Stimulated activated CD8-positive, alpha-beta memory T cell treated with anti-CD3 and anti-CD28 coated beads, Interleukin-7, amount 100 ng/mL, for 1 hour (primary cell): ENCODE measurements at places on chromosomes 12 and 14.

DNA sequence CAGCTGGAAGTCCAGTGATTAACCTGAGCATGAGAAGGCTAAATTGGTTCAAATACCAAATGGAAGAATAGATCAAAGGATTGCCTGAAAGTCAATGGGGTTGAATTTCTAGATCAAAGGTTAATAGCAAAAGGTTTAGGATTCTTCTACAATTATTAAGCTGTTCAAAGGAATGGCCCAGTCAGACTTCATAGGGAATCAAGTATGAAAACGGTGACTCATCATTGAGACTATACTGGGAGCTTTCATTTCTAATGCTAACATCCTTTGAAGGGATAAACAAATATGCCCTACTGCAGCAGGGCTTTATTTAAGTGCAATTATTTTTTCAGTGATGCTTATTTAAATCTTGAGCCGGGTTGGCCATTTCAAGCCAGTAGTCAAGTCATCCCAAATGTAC, 152.8 kb downstream of the RIMBP2 start:
- DNase-seq, result no peak

DNA sequence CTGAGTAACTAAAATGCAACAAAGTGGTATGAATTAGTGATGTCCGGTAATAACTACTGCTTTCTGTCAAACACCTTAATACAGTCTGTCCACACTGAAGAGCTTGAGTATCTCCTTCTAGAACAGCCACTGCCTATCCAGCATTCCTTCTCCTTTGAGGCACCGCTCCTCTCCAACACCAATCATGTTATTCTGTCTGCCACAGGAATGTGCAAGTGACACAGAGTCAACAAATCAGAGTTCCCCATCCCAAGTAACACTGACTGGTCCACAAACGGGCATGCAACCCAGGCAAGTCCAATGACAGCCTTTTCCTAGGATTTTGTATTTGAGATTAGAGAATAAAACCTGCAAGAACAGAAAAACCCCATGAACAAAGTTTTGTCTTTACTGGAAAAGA, 3.8 kb downstream of the GXYLT1 start:
- DNase-seq, result no peak

DNA sequence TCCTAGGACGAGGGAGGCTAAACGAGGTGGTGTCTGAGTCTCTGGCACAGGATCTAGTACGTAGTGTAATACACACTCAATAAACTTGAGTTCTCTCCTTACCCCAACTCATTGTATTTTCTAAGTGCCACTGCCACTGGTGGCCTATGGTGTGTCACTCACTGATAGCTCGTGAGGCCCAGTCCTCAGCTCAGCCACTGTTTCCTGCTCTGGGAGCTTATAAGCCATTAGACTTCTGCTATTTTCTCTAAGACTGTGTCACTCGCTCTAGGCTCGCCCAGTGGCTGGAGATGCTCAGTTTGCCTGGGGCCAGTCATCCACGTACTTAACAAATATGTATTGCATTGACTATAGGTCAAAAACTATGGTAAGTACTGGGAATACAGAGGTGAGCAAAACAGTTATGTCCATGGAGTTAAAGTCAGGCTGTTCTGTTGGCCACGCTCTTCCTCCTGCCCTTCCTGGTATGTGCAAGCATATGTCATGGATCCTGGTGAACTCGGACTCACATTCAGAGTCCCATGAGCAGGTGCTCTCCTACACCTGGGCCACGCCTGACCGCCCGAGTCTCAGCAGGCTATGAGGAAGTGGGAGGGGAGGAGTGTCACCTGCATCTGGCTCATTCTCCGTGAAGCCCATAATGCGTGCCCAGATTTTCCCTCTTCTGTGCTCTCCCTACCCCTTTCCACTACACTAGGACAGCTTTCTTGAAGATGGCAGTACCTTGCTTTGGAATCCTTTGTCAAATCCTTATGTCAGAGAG, 41.6 kb downstream of the DEGS2 start:
- DNase-seq, result no peak

GRCh38 chr12:2099595-2099994, 46.8 kb downstream of the CACNA1C start:
- no peak for DNase-seq

GRCh38 chr14:96635850-96636249, 133.7 kb downstream of the PAPOLA start:
- no peak for DNase-seq

- DNase-seq, result no peak
Measured at GRCh38 chr14:76908834-76909233, 82.6 kb downstream of the LRRC74A start.

- DNase-seq, result no peak
Measured at GRCh38 chr12:110860833-110861296, 14.1 kb downstream of the CCDC63 start.

DNA sequence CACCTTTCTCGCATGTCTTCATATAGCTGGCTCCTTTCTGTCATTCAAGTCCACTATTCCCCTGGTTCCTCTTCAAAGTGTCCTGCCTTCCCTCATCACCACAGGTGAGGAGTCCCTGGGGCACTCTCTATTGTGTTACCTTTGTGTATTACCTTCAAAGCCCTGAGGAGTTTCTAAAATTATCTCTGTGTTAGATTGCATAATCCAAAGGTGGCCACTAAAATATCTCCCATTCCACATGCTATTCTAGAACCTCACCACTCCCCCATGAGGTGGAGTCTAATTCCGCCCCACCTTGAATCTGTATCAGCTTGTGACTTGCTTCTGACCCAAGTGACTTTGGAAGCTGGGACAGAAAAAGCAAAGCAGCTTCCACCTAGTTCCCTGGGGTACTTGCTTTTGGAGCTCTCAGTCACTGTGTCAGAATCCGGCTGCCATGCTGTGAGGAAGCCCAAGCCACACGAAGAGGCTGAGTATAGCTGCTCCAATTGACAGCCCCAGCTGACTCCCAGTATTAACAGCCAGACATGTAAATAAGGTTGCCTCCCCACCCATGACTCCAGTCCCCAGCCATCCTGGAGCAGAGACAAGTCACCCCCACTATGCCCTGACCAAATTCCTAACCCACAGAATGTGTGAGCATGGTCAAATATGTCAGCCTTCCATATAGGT, 6.8 kb downstream of the HRK start:
- no peak for DNase-seq

DNA sequence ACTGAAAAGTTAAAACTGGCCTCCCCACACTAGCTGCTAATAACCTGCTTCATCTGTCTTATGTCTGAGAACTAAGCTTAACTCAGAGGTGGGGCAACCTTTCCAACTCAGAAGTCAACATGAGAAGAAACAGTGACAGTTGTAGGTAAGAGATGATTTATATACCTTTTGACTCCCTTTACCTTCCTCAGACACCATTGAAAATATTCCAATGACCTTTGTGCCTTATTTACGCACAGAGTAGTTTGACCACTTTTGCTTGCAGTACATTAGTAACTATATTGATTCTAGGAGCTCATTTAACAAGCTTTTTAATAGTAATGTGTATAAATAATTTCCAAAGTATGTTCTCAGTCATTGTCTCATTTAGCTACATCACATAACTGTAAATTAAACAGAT, 77.6 kb downstream of the ALX1 start:
- DNase-seq, result no peak

- no peak for DNase-seq
Measured at GRCh38 chr12:52044292-52044983, 6.8 kb upstream of the NR4A1 start.

- DNase-seq, result no peak
Measured at GRCh38 chr14:79758985-79759384, 452.3 kb downstream of the DIO2 start.

- DNase-seq, result no peak
Measured at GRCh38 chr12:55847033-55847432, 4.3 kb upstream of the MMP19 start.

GRCh38 chr12:7369274-7369729, 65.4 kb downstream of the ACSM4 start:
- no peak for DNase-seq

DNA sequence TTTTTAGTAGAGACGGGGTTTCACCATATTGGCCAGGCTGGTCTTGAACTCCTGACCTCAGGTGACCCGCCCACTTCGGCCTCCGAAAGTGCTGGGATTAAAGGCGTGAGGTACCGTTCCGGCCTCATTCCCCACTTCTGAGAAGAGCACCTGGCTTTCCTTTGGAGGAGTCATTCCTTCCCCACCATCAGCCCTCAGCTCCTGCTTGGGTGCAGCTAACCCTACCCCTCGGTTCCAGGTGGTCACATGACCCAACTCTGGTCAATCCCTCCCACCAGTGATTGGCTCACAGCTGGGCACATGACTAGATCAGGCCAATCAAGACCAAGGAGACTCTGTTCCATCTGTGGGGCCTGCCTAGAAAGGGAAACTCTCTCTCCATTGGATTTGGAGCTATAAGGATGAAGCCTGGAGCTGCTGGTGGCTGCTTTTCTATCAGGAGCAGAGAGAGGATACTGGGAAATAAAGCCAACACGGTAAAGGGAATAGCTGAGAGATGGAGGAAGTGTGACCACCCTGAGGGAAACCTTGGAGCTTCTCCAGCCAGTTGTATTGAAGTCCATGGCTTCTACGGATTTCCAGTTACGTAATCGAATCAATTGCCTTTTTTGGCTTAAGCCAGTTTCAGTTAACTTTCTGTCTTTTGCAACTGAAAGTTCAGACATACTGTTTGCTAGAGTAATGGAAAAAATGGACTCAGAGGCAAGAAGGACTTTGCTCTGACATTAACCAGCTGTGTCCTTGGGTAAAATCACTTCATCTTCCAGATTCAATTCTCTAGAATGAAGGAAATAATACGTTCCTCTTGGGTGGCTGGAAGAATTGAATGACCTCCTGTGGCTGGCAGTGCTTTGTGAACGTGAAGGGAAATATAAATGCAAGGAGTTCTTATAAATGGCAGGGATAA, 19.7 kb upstream of the IFT81 start:
- DNase-seq, result no peak

GRCh38 chr14:83129496-83129895, 1595.8 kb upstream of the SEL1L start:
- no peak for DNase-seq

- DNase-seq, result no peak
Measured at GRCh38 chr14:38727731-38728130, 375.3 kb downstream of the SEC23A start.

GRCh38 chr14:101109347-101109638, 205.8 kb upstream of the RTL1 start:
- no peak for DNase-seq

DNA sequence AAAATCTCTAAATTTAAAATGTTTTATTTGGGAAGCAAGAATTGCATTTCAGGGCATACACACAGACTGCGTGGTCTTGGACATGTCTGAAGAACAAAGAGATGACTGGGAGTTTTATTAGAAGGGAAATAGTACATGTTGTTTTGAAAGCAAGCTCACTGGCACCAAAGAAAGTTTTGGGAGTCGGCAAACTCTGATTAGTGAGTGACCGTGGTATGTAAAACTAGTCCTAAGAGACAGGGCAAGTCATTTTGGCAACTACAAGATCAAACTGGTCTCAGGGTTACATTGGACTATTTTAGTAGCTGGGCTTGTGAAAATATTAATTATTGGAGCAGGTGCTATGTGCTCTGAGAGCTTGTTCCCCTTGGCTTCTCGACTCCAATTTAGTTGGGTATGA, 14.9 kb downstream of the TMEM116 start:
- no peak for DNase-seq

GRCh38 chr12:122749569-122750332, 2.9 kb upstream of the DENR start:
- no peak for DNase-seq

- no peak for DNase-seq
Measured at GRCh38 chr12:64318605-64319004, 72.0 kb downstream of the C12orf56 start.

DNA sequence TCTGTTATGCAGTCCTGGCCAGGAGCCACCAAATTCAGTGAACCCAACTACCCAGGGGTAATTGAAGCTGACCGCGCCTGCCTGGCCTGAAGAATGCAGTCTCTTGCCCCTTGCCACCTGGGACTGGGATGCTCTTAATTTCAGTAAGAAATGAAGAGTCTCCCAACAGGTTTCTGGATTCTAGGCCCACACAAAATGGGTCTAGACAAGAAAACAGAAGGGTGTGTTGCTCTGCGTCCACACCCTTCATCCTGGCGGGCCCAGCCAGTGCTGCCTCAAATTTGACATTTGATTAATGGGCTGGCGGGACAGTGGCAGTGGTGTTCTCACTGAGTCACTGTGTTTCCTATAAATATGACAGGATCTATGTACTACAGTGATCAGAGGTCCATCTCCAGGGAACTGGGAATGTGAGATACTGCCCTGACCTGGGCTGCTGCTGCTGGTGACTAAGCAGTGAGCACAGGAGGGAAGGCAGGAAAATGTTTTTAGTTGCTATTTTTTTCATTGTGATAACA, 6.5 kb downstream of the TMEM253 start:
- DNase-seq, result no peak

DNA sequence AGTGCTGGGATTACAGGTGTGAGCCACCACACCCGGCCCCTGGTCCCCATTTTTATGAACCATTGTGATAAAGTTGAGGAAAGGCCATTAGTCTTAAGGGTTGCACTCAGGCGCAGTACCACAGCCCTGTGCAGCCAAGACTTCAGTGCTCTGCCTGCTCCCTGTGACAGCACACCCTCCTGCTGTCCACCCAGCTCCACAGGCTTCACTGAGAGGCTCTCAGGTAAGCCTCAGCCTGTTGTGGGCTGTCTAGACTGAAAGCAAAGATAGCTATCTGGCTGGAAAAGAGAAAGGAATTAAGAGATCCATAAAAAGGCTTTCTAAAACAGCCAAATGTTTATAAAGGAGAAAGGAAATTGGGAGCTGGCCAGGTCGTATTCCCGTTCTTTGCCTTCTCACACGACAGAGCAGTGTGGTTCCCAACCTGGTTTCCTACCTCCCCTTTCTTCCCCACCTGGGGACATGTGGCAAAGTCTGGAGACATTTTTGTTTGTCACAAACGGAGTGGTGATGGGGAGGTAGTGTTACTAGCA, 19.1 kb upstream of the DNM1L start:
- DNase-seq, result no peak

GRCh38 chr14:32211068-32211404, 8.0 kb upstream of the RNU6-8 start:
- DNase-seq, result no peak

- DNase-seq, result no peak
Measured at GRCh38 chr14:75711105-75711795, 50.2 kb downstream of the TTLL5 start.

DNA sequence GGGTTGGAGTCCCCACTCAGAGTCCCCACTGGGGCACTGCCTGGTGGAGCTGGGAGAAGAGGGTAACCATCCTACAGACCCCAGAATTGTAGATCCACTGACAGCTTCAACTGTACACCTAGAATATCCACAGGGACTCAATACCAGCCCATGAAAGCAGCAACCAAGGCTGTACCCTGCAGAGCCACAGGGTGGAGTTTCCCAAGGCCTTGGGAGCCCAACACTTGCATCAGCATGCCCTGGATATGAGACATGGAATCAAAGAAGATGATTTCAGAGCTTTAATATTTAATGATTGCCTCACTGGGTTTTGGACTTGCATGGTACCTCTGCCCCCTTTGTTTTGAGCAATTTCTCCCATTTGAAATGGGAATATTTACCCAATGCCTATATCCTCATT, 80.4 kb downstream of the RASSF9 start:
- DNase-seq, result no peak

GRCh38 chr12:77485961-77486854, 344.5 kb upstream of the NAV3 start:
- no peak for DNase-seq
